ENCODE measurements at places on chromosomes 1 and 21.

- no peak for DNase-seq
Measured at GRCh38 chr1:72869441-72869840, 587.1 kb upstream of the NEGR1 start.

DNA sequence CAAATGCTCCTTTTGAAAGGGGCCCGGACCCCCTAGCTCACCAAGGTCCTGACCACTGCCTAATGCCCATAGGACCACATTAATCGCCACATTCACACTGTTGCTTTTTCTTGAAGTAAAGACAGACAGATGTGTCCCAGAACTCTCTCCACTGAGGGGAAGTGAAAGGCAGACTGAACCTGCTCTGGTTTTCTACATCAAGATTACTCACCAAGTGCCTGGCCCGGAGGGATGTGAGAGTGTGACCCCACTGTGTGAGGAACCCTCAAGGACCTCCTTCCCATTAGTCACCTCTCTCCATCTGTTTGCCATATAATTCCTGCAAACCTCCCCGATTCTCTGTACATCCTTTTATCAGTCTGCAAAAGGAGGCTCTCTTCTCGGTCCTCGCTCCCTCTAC is 381.5 kb downstream of the OMA1 start:
- no peak for DNase-seq

DNA sequence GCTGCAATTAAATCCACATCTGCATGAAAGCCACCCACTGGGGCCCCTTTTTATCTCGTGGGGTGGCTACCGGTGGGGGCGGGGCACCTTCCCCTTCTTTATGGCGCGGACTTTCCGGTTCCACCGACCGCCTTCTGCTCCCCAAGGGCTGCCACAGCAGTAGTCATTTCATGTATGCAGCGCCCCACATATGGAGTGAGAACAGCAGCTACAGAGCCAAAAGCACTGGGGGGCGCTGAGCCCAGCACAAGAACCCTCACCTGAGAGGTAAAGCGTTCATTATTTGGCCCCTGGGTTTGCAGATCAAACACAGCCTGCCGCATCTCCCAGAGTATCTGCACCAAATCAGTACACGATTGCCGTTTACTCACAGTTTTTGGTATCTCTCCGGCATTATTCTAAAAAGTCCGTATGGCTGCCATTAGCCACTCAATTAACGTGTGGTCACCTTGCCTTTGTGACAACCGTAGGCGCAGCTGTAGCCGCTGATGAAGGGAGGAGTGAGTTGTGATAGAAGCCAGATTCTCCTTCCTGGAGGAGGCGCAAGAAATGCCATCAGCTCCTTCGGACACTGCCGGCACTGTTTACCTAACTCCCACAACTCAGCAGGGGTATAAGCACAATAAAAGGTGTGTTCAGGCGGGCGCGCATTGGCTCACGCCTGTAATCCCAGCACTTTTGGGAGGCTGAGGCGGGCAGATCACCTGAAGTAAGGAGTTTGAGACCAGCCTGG is 30.4 kb upstream of the CR2 start:
- DNase-seq = no peak

- no peak for DNase-seq
Measured at GRCh38 chr21:31729622-31730343, 2.1 kb downstream of the SCAF4 start.

DNA sequence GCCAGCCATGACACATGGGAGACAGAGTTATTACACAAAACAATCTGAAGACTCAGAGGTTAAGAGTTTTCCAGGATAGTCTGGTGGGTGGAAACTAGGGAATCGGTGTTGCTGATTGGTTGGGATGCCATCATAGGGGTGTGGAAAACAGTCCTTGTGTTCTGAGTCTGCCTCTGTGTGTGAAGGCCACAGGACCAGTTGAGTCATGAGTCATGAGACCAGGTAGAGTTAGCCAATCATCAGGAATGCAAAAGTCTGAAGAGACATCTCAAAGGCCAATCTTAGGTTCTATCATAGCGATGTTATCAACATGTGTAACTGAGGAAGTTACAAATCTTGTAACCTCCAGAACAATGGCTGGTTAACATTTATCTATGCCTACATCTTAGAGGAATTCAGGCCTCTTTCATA is 49.7 kb upstream of the NEK7 start:
- no peak for DNase-seq
